Stimulated activated CD4-positive, alpha-beta T cell treated with anti-CD3 and anti-CD28 coated beads, Interleukin-12 subunit alpha, Interleukin-12 subunit beta, amount 100 ng/mL, for 48 hours (primary cell): ENCODE measurements at places on chromosomes 13 and 19.

DNA sequence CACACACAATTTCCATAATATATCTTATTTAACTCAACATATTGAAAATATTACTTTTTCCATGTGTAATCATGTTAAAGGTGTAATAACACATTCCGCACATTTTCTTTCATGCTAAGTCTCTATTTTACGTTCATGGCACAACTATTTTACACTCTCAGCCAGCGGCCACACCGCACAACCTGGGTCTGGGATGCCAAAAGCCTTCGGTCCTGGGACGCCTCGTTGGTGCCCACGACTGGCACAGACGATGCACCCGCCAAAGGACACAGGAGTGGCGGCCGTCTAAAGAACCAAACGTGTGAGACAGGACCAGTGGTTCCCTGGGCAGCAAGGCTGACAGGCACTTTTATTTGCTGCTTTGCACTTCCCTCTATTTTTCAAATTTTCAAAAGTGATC is 10.0 kb upstream of the PROZ start:
- DNase-seq, result no peak

GRCh38 chr19:49340069-49340864 is 5.1 kb downstream of the CD37 start:
- no peak for DNase-seq

DNA sequence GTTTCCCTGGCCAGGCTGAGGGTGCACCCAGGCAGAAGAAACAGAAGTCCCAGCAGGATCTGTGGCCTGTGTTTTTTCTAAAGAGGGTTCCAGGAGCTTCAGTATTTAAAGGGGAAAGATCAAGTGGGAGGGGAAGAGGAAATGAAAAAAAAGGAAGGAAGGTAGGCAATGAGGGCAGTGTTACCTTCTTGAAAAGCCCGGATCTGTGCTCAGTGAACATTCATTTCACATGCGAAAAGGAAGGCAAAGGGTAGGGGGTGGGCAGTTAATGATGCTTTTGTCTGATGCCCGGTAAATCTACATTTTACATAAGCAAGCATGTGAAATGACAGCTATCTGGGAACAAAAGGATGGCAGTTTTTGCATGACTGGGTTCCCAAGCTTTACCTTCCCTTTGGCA is 326.2 kb downstream of the UQCRFS1 start:
- DNase-seq, result no peak

GRCh38 chr13:81396192-81396591 is 1055.3 kb upstream of the SPRY2 start:
- DNase-seq, result no peak

DNA sequence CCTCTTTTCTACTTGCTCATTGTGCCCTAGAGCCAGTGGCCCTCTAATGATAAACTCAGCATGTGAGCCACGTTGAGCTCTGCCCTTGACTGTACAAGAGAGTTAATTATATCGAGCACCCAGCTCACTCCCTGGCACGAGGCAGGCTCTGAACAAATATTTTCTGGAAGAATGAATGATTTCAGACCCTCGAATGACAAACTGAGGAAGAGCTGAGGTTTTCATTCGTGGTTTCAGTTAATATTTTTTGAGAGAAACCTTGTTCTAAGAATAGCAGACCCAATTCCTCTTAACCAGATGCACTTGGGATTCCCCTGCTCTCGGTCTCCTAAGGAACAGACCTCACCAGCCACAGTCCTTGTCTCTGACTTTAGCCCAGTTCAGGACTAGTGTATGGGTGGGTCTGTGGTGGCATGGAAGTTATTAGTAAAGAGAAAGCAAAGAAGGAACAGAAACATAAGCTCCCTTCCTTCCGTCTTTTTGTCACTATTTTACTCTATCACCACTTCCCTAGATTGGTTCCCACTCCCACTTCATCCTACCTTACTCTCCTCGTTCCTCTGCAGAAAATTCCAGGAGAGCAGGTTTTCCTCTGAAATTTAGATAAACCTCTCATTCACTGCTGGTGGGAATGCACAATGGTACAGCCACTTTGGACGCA is 22.1 kb upstream of the WDFY2 start:
- DNase-seq, result no peak
